ENCODE measurements at places on chromosomes 4 and X.
A peak's percentile ranks its signal among the peaks of the same experiment; 100 is the strongest.

DNA sequence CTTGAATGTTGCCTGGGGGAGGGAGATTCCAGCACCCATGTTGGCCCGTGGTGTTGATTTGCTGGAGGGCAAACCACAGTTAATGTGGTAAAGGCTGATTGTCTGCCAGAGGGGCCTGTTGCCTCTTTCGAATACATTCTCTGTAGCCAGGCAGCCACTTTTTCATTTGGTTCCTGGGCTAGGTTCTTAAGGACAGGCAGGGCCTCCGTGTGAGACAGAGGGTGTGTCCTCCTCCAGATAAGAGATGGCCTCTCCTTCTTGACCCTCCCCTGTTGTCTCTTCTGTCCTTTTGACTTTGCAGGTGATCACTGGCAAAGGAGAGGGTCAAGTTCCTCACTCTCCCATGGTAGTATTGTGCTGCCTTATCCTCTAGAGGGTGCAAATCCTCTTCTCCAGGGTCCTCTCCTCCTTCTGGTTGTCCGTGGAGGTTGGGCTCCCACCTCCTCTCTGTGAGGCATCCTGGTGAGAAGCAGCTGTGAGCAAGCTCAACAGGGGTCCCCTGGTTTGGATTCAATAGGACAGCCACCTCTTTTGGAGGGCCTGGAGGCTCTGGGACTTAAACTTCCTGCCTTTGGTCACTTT lies 44.9 kb downstream of the ZNF182 start:
- no peak for DNase-seq

GRCh38 chr4:54661169-54661568 lies 3.4 kb downstream of the KIT start:
- DNase-seq: no peak

GRCh38 chr4:165009493-165010227 lies 22.1 kb upstream of the TRIM60 start:
- no peak for DNase-seq

DNA sequence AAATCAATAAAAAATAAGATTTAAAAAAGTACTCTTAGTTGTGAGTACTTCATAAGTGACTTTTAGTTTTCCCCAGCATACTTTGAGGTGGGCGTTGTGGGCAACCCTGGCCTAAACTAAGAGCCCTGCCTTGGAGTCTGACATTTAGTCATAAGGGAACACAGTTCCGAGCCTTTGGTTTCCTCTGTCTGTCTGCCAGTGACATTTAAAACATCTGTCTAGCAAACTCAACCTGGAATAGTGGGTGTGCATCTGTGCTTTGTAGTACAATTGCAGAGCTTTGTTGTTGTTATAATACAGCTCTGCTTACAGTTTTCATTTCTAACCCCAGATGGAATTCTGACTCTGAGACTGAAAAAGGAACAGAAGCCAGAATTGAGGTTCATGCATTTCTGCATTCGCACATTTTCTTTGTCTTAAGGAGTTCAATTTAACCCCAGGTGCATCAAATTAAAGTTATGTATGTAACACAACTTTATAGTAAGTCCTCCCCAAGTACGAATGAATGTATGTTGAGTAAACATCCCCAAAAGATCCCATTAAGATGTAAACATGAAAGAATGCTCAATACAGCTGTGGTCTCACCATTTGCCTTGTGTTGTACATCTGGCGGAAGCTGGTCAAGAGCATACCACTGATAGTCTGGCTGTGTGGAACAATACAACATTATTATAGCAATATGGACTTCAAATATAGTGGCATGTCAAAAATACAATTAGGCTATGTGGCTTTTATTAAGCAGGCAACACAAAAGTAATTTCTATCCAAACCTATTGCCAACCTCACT lies 25.9 kb downstream of the TNIP3 start:
- DNase-seq: no peak

GRCh38 chr4:48439988-48440387 lies 43.2 kb upstream of the SLC10A4 start:
- DNase-seq: no peak

DNA sequence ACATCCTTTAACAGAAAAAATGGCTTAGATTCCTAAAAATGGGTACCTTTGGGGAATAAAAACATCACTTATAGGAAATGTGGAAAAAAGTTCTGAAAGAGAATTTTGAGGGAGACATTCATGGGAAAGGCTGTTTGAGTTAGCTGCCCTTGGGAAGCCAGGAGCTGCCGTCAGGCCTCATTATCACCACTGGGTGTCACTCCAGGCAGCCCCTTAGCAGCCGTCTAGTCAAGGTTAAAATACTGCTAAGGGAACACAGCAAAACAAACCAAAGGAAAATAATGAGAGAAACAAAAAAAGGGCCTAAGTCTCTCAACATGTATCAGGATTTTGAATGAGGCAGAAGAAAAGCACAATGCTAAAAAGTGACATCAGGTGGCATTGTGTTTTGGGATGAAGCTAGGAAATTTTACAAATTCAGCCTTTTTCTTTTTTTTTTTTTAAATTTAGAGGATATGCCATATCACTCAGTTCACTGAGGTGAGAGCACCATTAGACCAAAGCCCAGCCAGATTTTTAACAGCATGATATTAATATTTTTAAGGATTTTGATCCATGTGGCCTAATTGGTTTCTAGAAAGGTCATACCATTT lies 235.3 kb downstream of the GPAT3 start:
- peak; percentile 24 for DNase-seq

DNA sequence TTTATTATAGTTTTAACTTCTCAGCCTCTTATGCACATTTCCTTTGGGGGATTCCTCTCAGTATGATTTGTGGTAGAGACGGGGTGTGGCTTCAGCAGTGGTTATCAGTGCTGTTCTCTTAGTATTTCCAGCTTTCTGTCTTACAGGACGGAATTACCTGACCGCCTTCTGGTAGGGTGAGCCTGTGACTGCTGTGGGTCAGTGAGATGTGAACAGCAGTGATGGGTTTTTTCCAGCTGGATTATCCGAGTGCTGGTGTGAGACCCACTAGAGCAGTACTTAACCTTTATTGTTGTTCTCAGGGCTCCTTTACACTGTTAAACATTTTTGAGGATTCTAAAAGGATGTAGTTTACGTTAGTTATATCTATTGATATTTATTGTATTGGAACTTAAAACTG lies 135.2 kb downstream of the SLIT2 start:
- DNase-seq: no peak
